ENCODE measurements at places on chromosomes 1 and 21. TPM values are rescaled to one million over a fixed set of nuclear protein-coding genes. Genes with fewer than 3 reads are reported as not detected.

The IL12RB2 gene
- not detected for total RNA-seq

The OR2T33 gene
- total RNA-seq = not detected

The CR1L gene
- total RNA-seq = not detected

The SYT2 gene
- total RNA-seq = not detected

The PLCH2 gene
- 3.1 TPM for total RNA-seq

The AIRE gene
- total RNA-seq = not detected

DNA sequence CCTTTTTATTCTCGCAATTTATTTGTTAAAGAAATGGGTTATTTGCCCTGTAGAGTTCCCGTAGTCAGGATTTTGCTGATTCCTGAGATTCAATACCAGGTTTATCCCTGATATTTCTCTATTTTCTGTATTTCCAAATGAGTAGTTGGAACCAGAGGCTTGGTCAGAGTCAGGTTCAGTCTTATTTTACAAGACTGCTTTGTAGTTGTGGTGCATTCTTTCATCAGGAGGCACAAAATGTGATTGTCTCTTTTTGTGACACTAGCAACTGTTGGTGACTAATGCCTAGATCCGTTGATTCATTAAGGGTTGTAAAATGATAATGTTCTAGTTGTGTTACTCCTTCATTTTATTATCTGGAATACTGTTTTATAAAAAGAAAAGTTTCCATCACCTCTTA is 95.5 kb upstream of the TPTE start:
- no peak for DNase-seq

DNA sequence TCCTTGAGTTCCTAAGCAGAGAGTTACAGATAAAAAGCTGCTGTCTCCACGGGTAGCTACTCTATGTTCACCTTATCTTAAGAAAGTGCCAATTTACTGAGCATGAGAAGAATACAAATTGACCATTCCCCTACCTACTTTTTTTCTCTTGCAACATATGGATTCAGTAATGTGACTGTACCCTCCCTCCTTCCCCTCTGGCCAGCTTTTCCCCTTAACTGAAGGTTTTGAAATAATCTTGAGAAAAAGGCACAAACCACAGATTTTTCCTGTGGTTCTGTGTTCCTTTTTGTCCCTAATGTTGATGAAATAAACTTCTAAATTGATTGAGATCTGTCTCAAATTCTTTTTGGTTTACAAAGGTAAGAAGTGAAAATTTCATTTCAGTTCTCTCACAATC is 2.6 kb upstream of the CD2 start:
- DNase-seq = no peak

DNA sequence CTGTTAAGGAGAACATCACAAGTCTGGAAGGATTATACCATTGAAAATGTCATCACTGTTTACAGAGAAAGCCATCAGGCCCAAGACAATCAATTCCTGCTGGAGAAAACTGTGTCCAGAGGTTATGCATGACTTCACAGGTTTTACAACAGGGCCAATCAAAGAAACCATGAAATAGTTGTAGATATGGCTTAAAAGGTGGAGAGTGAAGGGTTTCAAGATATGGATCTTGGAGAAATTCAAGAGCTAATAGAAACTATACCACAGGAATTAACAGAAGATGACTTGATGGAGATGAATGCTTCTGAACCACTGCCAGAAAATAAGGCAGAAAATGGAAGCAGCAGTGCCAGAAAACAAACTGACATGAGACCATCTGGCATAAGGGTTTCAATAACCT is 30.2 kb downstream of the USP1 start:
- DNase-seq = no peak

GRCh38 chr1:12161324-12161661 is 5.5 kb upstream of the TNFRSF1B start:
- DNase-seq = no peak

DNA sequence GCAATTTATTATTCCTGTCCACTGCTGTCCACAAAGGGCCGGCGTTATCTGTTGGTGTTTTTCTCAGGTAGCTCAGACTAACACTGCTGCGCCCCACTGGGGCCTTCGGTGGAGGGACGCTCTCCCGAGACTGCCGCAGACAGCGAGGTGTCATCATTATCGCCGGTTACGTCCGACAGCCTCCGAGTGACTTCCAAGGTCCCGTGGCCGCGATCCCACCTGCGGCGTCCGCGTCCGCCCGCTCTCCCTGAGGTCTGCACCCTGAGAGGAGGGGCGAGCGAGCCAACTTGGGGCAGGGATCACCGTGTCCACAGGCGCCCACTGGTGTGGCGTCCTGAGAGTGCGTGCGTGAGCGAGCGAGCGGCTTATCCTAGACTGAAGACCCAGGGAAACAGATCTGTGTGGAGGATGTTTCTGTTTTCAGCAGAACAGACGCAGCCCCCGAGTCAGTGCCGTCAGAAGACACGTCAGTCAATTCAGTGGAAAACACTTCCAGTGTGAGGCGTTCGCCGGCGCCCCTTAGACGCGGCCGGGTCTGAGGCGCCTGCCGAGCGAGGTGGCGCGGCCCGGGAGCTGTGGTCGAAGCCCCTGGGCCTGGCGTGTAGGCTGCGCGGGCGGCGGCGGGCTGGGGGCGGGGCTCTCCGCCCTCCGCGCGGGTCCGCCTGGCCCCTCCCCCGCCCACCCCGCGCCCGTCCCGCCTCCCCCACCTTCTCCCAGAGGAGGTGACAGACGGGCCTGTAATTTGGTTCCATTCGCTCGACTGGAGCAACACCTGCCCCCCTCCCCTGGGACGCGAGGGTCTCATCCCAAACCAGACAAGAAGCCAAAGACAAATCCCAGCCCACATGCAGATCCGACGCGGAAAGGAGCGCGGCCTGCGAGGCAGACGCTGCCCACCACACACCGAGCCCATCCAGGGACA is 12.6 kb downstream of the NHLH2 start:
- DNase-seq = no peak

- no peak for DNase-seq
Observed at GRCh38 chr1:3024588-3024987, 3.3 kb downstream of the ACTRT2 start.

DNA sequence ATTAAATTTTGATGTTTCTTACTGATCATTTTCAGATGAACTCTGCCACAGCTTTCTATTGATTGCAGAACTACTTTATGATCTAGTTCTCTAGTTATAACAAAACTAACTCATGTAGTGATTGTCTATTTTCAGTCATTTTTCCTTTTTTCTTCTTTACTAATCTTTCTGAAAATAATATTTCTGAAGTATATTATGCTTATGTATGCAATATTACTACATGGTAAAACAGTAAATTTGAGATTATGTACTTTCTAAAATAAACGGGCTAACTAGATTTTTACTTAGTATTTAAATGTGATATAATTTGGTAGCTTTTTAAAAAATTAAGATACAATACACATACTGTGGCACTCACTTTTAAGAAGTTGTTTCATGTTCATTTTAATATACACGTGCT is 7.6 kb downstream of the TSNAX start:
- no peak for DNase-seq

DNA sequence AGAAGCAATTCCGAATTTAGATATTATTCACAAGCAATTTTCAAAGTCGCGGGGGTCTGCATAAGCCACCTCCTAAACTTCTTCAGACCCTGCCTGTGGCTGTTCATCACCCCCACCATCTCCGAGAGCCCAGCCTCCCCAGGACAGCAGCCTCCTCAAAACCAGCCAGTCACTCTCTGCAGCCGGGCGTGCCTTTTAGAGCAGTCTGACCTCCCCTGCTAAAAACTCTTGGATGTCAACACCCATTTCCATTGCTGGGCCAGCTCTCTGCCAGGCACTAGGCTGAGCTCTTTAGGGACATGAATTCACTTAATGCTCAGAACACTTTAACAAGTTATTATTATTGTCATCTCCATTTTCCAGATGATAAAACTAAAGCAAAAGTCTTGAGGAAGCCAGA is 11.7 kb downstream of the ADPRS start:
- DNase-seq = no peak

- DNase-seq = no peak
Observed at GRCh38 chr1:165454091-165454610, 9.2 kb upstream of the RXRG start.

- DNase-seq = no peak
Observed at GRCh38 chr1:199472018-199472417, 555.5 kb upstream of the NR5A2 start.

DNA sequence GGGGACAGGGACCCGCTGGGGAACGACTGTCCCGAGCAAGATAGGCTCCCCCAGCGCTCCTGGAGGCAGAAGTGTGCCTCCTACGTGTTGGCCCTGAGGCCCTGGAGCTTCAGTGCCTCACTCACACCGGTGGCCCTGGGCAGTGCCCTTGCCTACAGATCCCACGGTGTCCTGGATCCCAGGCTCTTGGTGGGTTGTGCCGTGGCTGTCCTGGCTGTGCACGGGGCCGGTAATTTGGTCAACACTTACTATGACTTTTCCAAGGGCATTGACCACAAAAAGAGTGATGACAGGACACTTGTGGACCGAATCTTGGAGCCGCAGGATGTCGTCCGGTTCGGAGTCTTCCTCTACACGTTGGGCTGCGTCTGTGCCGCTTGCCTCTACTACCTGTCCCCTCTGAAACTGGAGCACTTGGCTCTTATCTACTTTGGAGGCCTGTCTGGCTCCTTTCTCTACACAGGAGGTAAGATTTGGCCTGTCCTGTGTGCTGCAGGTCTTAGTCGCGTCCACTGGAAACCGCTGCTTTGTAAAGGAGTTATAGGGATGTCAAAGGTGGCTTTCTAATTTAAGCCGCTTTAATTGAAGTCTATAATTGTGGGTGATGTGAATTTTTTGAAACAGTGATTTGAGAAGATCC is 717 bp downstream of the UBIAD1 start:
- DNase-seq = no peak

DNA sequence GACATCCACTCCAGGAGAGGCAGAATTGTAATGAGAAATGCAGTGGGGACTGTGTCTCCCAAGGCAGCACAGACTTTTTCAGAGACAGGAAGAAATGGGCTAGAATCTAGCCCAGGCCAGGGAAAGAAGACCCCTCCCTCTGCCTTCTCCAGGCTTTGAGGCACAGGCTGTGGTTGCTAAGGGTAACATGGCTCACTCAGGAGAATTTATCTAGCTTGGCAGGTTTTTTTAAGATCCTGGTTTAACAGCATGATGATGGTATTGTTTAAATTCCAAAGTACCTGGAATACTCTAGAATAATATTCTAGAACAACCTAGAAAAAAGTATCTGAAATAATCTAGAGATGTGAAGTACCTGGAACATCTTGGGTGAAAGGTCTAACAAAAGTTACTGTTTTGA is 125.6 kb downstream of the URB2 start:
- DNase-seq = no peak

DNA sequence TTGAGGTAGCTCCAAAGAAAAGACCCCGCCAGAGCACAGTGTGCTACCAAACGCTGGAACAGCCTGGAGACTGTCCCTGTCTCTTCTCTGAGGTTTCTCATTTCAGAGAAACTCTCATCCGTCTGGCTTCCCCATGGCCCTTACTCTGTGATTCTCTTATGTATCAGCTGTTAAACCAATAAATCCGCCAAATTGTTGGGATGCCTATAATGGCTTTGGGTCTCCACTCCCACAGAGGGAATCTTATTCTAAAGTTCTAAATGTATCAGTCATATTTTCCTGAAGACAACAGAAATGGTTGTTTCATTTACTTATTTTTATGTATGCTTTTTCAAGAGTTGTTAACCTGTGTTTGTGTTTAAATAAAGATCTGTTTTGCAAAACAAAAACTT is 4.0 kb downstream of the ERG start:
- no peak for DNase-seq

GRCh38 chr1:77146270-77146669 is 73.0 kb downstream of the PIGK start:
- DNase-seq = no peak

- DNase-seq = no peak
Observed at GRCh38 chr1:182634306-182635072, 30.3 kb upstream of the RGS16 start.

DNA sequence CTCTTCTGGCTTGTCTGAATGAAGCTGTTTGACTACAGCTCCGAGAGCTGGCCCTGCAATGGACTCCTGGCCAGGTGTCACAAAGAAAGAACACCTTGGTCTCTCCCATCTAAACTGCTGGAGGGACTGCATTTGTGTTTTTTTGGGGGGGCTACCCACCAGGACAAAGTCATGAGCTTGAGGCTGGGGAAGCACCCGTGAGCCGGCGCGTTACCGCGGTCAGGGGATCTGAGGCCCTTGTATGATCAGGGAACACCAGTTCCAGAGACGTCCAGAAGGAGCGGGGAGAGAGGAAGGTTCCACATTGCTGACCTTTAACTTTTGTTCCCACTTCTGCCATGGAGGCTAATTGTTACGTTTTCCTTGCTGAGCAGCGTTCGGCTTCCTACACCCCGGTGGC is 84.5 kb upstream of the C1orf174 start:
- DNase-seq = no peak

- DNase-seq = no peak
Observed at GRCh38 chr1:177122461-177123251, 41.9 kb downstream of the ASTN1 start.

DNA sequence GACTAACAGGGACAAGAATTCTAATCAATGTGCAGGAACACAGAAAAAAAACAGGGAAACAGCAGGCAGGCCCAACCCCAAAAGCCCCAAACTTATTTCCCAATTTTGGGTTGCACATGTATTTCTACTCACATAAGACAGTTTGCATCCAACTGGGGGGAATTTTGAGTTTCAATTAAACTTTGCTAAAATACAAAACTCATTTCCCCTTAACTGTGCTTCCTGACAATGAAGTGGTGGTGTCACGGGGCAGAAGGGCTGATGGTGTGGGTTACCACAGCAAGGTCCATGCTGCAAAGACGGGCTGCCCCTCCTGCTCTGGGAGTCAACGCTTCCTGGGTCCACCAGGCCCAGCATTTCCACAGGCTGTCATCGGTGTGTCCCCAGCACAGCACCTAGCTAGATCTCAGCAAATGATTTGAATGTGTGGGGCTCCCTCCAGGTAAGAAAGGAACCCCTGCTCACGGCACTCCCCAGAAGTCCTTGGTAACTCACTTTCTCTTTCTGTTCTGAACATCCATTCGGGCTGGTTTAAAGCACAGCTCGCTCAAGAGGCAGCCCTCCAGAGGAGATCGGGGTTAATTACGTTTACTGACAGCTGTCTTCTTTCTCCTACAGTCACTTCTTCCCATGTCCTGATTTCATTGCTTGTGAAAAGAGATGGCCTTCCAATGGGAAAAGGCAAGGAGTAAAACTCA is 27.4 kb downstream of the HIVEP3 start:
- peak; percentile 46 for DNase-seq

DNA sequence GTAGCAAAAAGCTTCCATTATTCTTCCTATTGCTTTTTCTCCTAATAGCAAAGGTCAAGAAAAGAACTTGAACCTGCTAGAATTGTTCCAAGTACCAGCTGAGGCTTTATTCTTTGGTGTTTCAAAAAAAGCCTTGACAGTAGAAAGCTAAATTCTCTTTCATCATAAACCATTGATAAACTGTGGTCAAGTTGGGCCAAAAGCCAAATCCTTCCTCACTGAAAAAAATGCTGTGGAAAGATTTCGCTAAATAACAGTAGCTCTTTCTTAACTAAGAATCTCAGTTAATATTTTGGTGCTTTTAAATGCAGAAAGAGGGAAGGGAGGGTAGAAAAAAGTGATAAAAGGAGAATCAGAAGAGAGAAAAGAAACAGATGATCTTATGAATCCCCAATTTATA is 14.0 kb upstream of the JAM2 start:
- no peak for DNase-seq

- DNase-seq = no peak
Observed at GRCh38 chr1:153790966-153791647, 15.9 kb downstream of the SLC27A3 start.

- no peak for DNase-seq
Observed at GRCh38 chr1:119006406-119007279, 18.5 kb upstream of the TBX15 start.

- DNase-seq = no peak
Observed at GRCh38 chr1:83087851-83088250, 911.1 kb downstream of the TTLL7 start.
